ENCODE measurements at places on chromosomes 6 and 20.

DNA sequence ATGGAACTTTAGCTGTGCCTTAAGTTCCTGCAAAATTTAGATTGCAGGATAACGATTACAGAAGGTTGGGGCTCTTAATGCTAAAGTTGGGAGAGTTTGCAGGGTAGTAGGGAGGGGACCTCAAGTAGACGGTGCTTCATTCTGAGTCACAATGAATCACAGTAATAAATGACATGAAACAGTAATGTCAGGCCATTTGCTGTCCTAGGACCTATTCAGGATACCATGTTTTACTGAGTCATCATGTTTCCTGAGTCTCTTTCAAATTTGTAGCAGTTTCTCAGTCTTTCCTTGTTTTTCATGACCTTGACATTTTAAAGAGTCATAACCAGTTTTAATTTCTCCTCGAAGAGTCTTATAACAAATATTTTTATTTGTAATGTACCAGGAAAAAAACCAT is 406.9 kb upstream of the MAP3K7 start:
- no peak for DNase-seq

DNA sequence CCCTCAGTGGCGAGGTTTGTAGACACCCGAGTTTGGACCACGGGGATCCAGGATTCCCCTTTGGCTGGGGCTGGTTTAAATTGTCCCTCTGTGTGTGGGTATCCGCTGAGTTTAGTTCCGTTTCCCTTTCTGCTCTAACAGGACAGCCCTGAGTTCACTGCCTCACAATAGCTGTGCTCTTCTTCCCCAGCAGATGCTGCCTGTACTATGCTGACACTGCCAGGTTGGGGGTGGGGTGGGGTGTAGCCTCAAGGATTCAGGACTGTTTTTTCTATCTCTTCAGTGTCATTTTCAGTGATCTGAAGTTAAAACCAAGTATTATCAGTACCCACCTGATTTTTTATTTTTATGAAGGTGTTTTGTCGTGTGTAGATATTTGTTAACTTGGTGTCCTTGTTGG is 655.0 kb downstream of the COL12A1 start:
- no peak for DNase-seq

GRCh38 chr20:62970307-62971210 is 18.1 kb downstream of the SLC17A9 start:
- no peak for DNase-seq

DNA sequence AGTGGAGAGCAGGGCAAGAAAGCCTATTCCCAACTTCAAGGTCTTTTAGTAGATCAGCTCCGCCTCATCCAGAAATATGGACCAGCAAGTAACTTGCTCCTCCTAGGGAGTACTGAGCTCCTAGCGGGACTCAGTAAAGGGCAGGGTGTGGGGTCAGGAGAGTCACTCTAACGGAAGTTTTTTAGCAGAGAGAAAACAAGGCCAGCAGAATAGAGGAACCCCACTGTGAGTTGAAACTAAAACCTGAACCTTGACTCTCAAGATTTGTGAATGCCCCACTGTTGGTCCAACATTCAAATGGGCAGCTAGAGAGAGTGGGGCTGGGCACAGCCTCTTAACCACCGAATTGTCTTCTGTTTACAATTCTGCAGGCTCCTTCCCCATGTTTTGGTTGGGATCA is 244.8 kb downstream of the FARS2 start:
- DNase-seq = no peak

DNA sequence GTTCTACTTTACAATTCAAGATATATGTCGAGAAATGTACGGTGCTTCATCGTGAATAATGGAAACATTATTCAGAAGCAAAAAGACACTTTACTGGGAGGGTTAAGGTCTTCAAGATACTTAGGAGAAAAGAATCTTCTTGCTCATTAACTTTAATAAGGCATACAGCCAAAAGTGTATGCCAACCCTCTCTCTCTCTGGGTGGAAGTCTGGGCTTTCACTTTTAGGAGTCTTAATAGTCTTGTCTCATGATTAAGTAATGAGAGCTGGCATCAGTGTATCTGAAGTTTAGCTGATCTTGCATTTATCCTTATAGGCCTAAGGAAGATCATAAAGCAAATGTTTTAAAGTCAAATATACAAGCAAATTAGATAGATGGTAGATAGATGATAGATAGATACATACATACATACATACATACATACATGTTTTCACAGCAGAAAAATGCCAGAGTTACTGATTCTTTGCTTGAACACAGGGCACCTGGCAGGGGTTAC is 21.5 kb downstream of the OLIG3 start:
- DNase-seq = no peak

DNA sequence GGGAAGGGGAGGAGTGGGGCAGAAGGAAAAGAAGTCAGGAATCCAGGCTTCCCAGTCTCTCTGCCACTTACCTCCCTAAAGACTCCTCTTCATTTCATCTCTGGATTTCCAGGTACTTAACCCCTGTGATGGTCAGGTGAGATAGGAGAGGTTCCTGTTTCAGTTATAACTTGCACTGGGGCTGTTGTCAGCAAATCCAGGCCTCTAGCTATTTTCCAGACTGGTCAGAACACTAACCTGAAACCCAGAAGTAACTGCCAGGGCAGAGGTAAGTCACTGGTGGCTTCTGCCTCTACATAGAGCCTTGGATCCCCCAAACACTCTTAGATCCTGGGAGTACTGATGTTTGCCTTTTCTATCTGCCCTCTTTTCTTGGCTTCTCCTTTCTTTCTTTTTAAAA is 233.5 kb upstream of the TAB2 start:
- DNase-seq = no peak

DNA sequence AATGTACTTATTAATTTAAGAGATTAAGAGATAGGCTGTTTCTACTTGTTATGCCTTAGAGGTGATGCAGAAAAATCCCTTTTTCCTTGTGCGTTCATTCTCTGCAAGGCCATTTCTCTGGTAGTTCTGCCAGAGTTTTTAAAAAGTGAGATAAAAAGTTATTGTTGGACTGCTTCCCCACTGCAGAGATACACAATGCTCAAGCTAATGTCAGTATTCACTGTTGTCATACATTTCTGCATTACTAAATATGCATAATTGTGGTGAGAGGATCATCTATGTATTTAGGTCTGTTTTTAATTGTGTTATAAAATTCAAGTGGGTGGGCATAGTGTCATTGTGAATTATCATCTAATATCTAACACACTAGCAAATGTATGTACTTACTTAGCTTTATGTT is 600.4 kb downstream of the HTR1B start:
- no peak for DNase-seq
